ENCODE measurements at places on chromosomes 16 and 17.

- DNase-seq = no peak
Observed at GRCh38 chr17:11485336-11486100, 112.8 kb upstream of the DNAH9 start.

- DNase-seq = no peak
Observed at GRCh38 chr16:66599726-66600125, 4.8 kb upstream of the CMTM3 start.

- no peak for DNase-seq
Observed at GRCh38 chr17:67449845-67450755, 73.0 kb downstream of the PITPNC1 start.

GRCh38 chr16:63856537-63856936, 1265.3 kb downstream of the CDH11 start:
- DNase-seq = no peak

- DNase-seq = no peak
Observed at GRCh38 chr16:82137822-82138167, 32.2 kb downstream of the MPHOSPH6 start.

GRCh38 chr16:67164599-67165061, at the start of gene HSF4:
HSF4 (plus strand) TSS chr16:67164745; CDS start chr16:67164812, 67 bp downstream.
- no peak for DNase-seq

GRCh38 chr17:15931394-15931793, 13.5 kb upstream of the ADORA2B start:
- no peak for DNase-seq

- no peak for DNase-seq
Observed at GRCh38 chr17:77470800-77471733, 330.3 kb downstream of the SEC14L1 start.

DNA sequence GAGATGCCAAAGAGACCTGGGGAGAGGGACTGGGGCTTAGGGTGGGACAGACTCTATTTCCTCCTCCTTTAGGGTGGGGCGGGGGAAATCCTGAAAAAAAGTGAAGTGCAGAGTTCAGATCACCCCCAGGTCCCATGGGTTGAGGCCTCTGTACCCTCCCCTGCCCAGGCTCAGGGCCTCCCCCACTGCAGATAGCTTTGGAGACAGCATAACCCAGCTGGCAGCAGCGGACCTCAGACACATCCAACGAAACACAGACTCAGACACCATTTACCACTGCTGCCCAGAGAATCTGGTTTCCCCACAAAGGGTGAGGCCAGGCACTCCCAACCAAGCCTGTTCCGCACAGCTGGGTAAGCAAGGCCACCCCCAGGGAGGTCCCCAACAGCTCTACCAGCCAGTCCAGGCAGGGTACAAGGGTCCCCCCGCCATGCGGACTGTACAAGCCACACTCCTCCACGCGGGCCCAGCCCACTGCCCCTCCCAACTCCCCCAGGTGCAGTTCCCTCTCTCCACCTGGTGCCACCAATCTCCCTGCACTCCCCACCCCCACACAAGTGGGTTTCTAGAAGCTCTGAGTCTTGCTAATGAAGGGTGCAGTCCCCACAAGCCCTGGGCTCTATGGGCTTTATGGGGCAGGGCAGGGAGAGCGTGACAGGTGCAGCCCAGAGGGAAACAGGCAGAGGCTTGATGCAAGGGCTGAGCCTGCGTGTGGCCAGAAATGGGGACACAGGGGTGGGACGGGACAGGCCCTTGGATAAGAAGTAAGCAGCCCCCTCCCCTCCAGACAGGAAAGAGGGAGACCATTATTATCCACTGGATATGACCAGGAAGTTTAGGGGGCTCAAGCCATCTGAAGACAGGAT, 8.9 kb downstream of the RHBDF2 start:
- no peak for DNase-seq

- DNase-seq = no peak
Observed at GRCh38 chr16:2858245-2859025, 465 bp upstream of the PRSS22 start.

GRCh38 chr17:57868007-57868909, 18.4 kb upstream of the MRPS23 start:
- no peak for DNase-seq

DNA sequence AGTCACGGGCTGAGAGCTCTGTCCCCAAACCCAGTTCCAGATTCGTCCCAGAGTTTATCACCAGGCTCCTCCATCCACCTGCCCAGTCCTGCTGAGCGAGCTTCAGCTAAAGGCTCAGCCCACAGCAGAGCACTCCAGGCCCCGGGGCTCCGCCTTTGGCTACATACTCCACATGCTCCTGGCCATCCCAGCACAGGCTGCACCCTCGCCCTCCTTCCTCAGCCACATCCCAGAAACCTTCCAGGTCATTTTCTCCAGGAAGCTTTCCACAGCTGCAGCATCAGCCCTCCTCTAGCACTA, 4.7 kb upstream of the CD2BP2 start:
- no peak for DNase-seq

- no peak for DNase-seq
Observed at GRCh38 chr17:81246343-81246670, 7.2 kb downstream of the NDUFAF8 start.

DNA sequence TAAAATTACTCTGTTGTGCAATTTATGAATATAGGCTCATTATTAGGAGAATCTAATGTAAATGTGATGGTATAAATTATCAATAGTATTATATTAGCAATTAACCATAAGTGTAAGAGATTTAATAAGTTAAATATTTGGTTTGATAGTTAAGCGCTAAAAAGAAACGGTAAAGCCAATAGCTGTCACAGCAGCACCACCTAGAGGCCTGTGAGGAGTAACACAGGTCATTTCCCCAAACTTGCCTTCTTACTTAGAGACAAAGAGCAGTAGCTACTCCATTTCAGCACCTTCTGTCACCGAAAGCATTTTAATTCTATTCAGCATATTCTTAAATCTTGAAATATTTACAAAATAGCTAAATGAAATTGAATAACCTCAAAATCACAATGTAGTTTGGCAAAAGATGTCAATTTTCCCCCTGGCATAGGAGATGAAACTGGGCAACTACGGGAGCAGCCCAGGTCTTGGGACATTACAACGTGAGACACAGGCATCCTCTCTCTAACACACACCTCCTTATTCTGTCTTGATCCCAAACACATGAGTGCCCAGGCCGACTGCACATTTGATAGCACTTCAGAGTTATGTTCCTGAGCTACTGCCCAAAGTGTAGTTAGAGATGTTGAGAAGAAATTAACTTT, 14.3 kb upstream of the DYNLRB2 start:
- DNase-seq = peak; percentile 20

DNA sequence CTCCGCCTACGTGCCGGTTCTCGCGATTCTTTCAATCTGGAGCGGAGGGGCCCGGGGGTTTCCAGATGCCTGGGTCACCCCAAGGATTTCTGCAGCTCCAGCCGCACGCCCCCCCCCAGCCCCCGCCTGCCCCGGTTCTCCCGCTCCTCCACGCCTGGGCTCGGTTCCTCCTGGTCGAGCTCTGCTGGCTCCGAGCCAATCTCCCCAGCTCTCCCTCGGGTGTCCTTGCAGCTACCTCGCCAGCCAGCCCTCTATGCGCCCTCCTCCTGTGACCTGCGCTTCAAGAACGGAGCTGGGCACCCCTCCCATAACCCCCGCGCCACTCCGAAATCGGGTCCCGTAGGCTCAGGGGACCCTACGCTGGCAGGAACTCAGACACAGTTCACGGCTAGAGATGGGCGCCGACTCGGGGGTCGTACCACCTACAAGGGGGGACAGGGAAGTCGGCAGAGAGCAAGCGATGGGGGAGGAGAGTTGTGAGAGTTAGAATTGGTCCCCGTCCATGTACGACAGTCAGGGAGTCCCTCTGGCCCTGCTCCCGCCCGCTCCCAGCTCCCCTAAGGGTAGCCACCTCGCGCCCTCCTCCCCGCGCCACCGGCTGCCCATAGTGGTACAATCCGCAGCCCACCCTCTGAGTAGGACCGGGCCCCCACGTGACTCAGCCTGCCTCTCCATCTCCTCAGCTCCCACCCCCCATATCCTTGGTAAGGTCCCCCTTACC, 961 bp downstream of the FGF11 start:
- DNase-seq = no peak

GRCh38 chr16:78137782-78138616, 38.5 kb downstream of the WWOX start:
- no peak for DNase-seq

Measured in stimulated activated CD8-positive, alpha-beta memory T cell treated with anti-CD3 and anti-CD28 coated beads, Interleukin-4, amount 100 ng/mL, for 4 hours (primary cell).